ENCODE measurements at places on chromosomes 12 and 14. TPM values are rescaled to one million over a fixed set of nuclear protein-coding genes. Genes with fewer than 3 reads are reported as not detected.

The ABCC9 gene
- total RNA-seq: 0.11 TPM

The CLEC4D gene
- total RNA-seq: not detected

The DIO2 gene
- 0.39 TPM for total RNA-seq

The CARMIL3 gene
- total RNA-seq: under 0.01 TPM

The CRIP1 gene
- total RNA-seq: 5.5 TPM

The TCL1B gene
- not detected for total RNA-seq

The CPNE6 gene
- total RNA-seq: not detected

The TMEM233 gene
- not detected for total RNA-seq

The KRT72 gene
- not detected for total RNA-seq

The PTHLH gene
- total RNA-seq: 3.9 TPM

The SYNE3 gene
- total RNA-seq: 7.1 TPM

The FGF6 gene
- not detected for total RNA-seq

The IL31 gene
- not detected for total RNA-seq

The PRB4 gene
- total RNA-seq: not detected

The HHIPL1 gene
- 7.5 TPM for total RNA-seq

The CCDC177 gene
- not detected for total RNA-seq

The PAPLN gene
- total RNA-seq: 4.4 TPM

The IFI27L1 gene
- 8.6 TPM for total RNA-seq

The FAM186B gene
- 0.33 TPM for total RNA-seq

The WNT1 gene
- 0.11 TPM for total RNA-seq

The SNRPF gene
- 5.5 TPM for total RNA-seq

The KRT6A gene
- 6,405 TPM for total RNA-seq

The PEX5 gene
- total RNA-seq: 22.0 TPM

The SFSWAP gene
- total RNA-seq: 27.5 TPM

The KRT73 gene
- not detected for total RNA-seq

The KRT78 gene
- not detected for total RNA-seq

The NANOG gene
- under 0.01 TPM for total RNA-seq

The KRT85 gene
- not detected for total RNA-seq

The OAS3 gene
- total RNA-seq: 1.6 TPM

The SLCO1B1 gene
- not detected for total RNA-seq

The SLC6A12 gene
- not detected for total RNA-seq

The BDKRB1 gene
- not detected for total RNA-seq

The KIF5A gene
- 0.11 TPM for total RNA-seq

The MANSC4 gene
- total RNA-seq: not detected

The EML5 gene
- total RNA-seq: not detected

The ANKRD33 gene
- total RNA-seq: not detected

The LHX5 gene
- total RNA-seq: 1.2 TPM

The DUSP16 gene
- total RNA-seq: 16.1 TPM

The CD163 gene
- not detected for total RNA-seq

The LRFN5 gene
- 0.87 TPM for total RNA-seq

The CCNK gene
- 54.4 TPM for total RNA-seq

The LMNTD1 gene
- not detected for total RNA-seq

The PRB2 gene
- total RNA-seq: not detected

The CLEC14A gene
- not detected for total RNA-seq

The PPP1R1A gene
- not detected for total RNA-seq

The TOMM20L gene
- not detected for total RNA-seq

The PARPBP gene
- 5.2 TPM for total RNA-seq

The SPIC gene
- total RNA-seq: not detected

The TROAP gene
- 7.6 TPM for total RNA-seq

The CLEC1B gene
- total RNA-seq: 0.33 TPM

The TMPRSS12 gene
- under 0.01 TPM for total RNA-seq

The CEP170B gene
- 34.6 TPM for total RNA-seq
